ENCODE measurements at places on chromosomes 16 and 17. TPM values are rescaled to one million over a fixed set of nuclear protein-coding genes. Genes with fewer than 3 reads are reported as not detected.
A peak's percentile ranks its signal among the peaks of the same experiment; 100 is the strongest.

GRCh38 chr16:17564856-17565255 lies 94.1 kb upstream of the XYLT1 start:
- H3K27ac ChIP-seq, result no peak overlapping the region
- H3K4me3 ChIP-seq, result no peak overlapping the region
- no peaks in the 10 kb centered on the region for H3K36me3 ChIP-seq
- no peak for DNase-seq

The KRT17 gene
- total RNA-seq, result 13.0 TPM

GRCh38 chr16:79217375-79218011 lies 383.0 kb downstream of the MAF start:
- H3K4me1 ChIP-seq, result peaks cover 11% of the 10 kb centered on the region
- no peak overlapping the region for H3K4me3 ChIP-seq
- no peaks in the 10 kb centered on the region for H3K27me3 ChIP-seq
- no peak for DNase-seq
- no peaks in the 10 kb centered on the region for H3K36me3 ChIP-seq

DNA sequence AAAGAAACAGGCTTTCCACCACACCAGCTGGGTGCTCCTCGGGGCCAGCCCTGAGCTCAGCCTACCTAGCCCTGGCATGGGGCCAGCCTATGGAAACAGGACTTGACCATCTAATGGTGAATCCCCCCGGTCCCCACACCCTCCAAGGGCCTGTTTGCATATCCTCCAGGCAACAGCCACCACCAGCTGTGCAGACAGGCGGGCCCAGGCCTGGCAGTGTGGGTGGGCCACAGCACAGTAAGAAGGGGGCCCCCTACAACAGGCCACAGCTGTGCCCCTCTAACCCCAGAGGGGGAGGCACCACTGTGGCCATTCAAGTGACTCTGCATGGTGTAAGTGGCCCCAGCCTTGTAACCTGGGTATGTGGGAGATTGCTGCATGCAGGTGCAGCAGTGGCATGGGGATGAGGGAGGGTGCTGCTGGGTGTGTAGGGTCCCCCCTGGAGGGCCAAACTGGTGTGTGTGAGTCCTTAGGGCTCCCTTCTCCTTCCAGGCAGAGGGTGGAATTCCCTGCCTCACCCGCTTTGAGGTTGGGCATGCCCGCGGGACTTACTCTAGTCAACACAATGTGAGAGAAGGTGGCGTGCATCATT lies 148.2 kb downstream of the C16orf78 start:
- H3K4me1 ChIP-seq, result no peaks in the 10 kb centered on the region
- no peak overlapping the region for H3K27ac ChIP-seq
- DNase-seq, result no peak
- H3K4me3 ChIP-seq, result no peak overlapping the region
- H3K36me3 ChIP-seq, result no peaks in the 10 kb centered on the region

- H3K27ac ChIP-seq, result peak overlapping the region; percentile 63
- H3K4me1 ChIP-seq, result peaks cover 46% of the 10 kb centered on the region
- no peaks in the 10 kb centered on the region for H3K36me3 ChIP-seq
- H3K27me3 ChIP-seq, result no peaks in the 10 kb centered on the region
- H3K4me3 ChIP-seq, result no peak overlapping the region
- DNase-seq, result no peak
Measured at GRCh38 chr17:17536702-17537101, 40.5 kb upstream of the RASD1 start.

DNA sequence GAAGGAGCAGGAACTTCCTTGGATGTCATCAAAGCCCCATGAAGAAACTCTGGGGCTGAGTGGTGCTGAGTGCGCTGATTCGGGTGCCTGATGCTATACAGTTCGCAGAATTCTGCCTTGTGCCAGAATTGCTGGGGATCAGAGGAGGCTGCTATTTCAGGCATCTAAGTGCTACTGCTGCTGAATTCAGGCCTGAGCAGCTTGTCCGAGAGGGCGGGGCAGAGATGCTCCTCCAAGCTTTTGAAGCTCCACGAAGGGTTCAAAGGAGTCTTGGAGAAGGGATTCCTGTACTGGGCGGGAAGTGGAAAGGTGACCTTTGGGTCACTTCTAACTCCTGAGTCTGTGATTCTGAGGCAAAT lies 227.8 kb downstream of the CCDC182 start:
- H3K4me1 ChIP-seq, result peaks cover 8% of the 10 kb centered on the region
- no peak overlapping the region for H3K27ac ChIP-seq

GRCh38 chr16:31700200-31700529 lies 172.5 kb downstream of the AHSP start:
- H3K4me1 ChIP-seq, result peaks cover 22% of the 10 kb centered on the region
- DNase-seq, result no peak
- H3K36me3 ChIP-seq, result peaks cover 28% of the 10 kb centered on the region

Data from stomach (tissue), 19 donors.